ENCODE measurements at places on chromosomes 6 and 20.

DNA sequence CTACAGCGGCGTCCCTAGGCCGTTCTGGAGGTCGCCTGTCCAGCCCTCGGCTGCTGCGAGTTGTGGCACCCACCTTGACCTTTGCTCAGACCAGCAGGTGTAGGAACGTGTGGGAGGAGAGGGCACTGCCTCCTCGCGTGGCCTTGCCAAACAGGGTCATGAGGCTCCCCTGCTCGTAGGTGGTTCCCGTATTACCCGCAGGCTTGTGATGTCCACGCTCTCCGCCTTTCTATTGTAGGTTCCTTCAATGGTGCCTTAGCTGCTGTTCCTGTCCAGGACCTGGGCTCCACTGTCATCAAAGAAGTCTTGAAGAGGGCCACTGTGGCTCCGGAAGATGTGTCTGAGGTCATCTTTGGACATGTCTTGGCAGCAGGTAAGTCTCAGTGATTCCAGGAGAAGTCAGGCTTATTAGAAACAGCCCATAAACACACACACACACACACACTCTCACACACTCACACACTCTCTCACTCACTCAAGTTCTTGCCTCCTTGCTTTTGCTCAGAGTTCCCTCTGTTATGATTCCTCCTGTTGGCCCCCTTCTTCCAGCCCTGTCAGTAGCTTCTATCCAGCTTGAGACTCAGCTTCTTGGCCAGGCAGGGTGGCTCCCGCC lies 942 bp downstream of the ACAT2 start:
- no peak for DNase-seq

- no peak for DNase-seq
Observed at GRCh38 chr6:151051164-151051563, 185.7 kb downstream of the MTHFD1L start.

GRCh38 chr20:12925210-12925755 lies 83.5 kb upstream of the SPTLC3 start:
- DNase-seq = peak; percentile 3

DNA sequence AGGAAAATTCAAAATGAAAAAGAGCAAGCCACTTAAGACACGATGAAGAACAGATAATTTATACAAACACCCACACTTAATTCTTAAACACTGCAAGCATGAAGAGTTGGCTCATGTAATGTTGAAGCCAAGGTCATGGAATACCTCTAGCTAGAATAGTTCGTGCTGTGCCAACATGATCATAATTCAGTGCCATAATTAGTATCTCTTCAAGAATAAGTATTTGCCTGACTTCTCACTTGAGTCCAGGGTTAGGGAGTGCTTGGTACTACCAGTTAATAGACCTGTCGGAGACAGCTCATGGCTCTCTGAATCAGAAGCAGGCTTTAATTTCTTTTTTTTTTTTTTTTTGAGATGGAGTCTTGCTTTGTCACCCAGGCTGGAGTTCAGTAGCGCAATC lies 206.3 kb downstream of the UNC5CL start:
- DNase-seq = no peak

DNA sequence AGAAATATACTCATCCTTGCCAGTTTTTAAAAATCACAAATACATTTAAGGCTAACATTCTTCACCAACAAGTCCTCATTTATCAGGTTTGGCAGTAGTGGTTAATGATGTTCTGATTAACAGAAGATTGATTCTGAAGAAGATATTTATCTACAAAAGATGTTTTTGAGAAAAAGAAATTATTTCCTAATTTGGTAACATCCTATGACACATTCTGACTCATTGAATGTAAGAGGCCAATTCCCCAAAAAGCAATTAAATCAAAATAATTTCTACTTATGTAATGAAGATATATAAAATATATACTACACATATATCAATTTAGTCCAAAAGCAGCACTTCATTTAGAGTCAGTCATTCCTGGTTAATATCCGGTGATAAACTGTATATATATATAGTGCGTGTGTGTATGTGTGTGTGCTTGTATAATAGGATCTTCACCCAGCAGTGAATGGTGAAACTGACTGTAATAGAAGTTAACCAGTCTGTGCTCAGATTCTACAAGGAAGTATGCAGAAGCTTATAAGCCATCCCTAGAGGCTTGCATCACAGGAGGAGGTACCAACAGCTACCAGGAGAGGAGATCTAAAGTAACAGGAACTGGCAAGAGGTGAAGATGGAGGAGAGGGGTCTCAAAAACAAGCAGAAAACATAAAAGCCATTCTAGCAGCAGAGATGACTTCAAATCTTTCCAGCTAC lies 82.9 kb upstream of the MARCKS start:
- DNase-seq = no peak

- no peak for DNase-seq
Observed at GRCh38 chr20:10508060-10508459, 73.0 kb downstream of the SLX4IP start.

GRCh38 chr20:5448449-5449118 lies 131.8 kb upstream of the PROKR2 start:
- DNase-seq = no peak

DNA sequence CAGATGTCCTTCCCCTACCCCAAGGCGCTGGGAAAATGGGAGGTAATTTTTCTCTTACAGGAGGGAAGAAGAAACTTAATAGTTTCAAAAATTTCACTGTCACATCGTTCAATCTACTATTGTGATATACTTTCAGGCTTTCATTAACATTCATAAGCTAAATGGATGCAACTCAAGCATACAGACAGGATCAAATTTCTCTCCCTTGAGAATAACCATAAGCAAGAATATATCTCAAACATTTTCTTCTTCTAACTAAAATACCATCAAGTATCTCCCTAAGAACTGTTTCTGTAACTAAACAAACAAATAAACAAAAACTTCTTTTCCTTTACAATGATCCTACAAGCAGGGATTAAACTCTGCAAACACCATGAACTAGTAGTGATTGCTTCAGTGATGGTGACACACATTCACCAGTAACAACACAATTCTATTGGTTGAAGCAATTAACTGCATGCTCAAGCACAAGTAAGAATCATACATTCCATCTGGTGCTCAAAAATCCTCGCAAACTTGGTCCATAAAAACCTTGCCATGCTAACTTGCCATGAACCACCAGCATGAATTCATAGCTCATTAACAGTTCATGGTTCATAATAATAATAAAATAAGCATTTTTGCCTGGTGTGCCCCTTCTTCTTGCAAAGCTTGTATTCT lies 183.8 kb downstream of the PTPRK start:
- no peak for DNase-seq

DNA sequence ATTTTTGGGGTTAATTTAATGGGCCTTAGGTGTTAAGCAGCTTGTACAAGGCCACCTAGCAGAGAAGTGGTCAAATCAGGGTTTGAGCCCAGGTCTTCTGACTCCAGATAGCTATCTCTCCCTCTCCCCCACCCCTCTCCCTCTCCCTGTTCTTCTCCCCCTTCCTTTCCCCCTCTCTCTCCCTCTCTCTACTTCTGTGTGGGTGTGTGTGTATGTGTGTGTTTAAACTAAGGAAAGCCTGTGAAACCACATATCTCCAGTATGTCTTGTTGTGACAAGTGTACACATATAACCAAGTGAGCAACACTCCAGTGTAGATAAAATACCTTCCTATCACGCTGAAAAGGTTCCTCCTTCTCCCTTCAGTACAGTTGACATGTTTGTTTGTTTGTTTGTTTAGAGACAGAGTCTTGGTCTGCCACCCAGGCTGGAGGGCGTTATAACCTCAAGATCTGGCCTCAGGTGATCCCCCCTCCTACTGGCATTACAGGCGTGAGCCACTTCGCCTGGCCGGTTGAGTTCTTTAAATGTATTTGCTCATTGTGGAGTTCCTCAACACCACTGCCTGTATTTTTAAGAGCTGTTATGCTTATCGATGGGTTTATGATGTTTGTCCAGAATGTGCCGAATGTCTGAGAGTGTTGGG lies 140.4 kb downstream of the JARID2 start:
- no peak for DNase-seq

DNA sequence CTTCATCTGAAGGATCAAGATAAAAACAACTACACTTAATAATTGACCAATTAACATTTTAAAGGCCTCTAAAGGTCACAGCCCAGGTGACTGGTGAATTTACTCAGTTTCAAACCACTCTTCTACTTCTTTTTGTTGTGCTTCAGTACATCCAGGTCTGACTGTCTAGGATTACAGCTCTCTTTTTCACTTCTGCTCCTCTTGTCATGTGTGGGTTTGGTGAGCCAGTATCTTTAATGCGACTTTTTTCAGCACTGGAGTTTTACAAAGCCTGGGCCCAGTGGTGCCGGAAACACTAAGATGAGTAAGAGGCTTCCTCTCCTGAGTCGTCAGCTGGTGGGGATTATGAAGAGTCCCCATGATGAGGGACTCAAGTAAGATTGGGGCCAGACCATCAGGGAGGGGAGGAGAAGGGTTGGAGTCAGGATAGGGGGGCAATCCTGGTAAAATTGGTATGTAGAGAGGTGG lies 27.0 kb downstream of the HECA start:
- no peak for DNase-seq

DNA sequence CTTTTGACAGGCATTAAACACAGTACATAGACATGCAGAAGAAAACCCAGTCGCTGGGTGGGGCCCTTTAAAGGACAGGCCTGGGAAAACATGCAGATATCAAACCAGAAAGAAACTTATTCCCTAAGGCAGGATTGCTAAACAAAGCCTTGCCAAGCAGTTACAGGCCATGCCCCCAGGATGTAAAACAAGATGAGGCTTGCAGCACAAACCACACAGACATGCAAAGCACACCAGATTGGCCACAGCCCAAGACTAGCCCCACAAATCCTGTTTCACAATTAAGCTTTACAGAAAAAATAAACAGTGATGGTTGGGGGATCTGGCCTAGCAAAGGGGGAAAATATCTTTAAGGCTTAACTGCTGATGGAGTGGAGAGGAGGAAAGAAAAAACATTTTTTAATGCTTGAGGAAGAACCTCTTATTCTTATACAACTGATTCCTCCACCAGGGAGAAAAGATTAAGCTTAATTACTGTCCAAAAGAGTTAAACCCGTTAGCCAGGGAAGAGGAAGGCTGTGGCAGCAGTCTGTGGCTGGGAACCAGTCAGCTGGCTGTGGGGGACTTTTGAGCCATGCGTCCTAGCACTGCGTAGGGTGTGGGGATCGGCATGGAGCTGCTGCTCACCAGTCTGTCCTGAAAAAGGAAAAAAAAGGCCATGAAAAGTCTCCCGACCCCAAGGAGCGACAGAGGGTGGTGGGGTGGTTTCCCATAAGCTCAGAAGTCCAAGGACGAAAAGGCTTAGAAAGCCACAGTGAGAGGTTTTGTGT lies 28.4 kb downstream of the COL19A1 start:
- DNase-seq = peak; percentile 39

DNA sequence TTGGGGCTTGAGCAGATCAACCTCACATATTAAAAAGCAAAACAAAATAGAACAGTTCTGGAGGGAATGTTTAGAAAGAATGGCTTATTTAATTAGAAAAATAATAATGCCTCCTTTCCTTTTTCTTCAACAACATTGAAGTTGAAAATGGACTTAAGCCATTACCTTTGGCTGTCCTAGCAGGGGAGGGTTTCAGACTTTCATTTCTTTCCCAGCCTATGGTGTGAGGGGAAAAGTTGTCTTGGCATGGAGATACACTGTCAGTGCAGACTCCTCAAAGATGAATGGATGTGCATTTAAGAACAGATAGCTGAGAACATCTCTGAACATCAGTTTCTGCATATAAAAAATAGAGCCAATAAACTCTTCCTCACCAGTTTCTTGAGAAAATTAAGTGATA lies 169.5 kb downstream of the PAX1 start:
- no peak for DNase-seq

GRCh38 chr20:44646641-44647274 lies 4.7 kb downstream of the ADA start:
- no peak for DNase-seq

GRCh38 chr20:44350567-44350966 lies 4.9 kb upstream of the HNF4A start:
- DNase-seq = no peak

DNA sequence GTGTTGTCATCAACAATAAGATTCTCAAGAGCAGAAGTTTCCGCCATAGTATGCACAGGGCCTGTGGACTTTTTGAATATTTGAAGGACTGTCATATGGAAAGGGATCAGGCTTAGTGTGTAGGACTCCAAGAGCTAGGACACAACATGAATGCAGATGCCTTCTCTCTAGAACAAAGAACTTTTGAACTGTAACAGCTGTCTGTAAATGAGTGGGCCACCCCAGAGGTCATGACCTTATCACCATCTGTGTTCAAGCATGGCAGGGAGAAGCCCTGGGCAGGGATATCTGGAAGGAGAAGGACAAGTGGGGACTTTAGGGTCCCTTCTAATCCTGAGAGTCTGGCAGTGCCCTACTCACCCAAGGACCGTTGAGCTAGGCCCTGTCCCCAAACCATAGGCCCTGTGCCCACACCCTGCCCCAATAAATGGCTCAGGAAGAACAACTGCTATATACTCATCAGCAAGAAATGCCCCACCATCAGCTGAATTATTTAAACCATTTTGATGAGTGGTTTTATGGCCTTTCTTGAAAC lies 70.6 kb downstream of the MTHFD1L start:
- no peak for DNase-seq

DNA sequence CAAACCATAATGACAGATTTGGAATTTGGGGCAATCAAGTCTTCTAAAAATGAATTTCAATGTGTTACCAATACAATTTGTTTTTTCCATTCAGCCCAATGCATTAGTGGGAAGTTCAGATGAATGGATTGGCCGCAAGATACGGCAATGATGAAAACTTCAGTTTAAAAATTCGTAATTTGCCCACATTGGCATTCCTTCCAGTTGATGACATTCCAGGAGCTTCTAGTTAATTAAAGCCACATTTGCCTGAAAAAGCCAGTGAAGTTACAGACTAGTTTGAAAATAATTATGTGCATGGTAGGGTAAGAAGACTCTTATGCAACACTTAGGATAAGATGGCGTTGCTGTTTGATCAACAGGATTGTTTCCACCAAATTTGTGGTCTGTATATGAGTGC lies 46.2 kb downstream of the NHLRC1 start:
- no peak for DNase-seq

DNA sequence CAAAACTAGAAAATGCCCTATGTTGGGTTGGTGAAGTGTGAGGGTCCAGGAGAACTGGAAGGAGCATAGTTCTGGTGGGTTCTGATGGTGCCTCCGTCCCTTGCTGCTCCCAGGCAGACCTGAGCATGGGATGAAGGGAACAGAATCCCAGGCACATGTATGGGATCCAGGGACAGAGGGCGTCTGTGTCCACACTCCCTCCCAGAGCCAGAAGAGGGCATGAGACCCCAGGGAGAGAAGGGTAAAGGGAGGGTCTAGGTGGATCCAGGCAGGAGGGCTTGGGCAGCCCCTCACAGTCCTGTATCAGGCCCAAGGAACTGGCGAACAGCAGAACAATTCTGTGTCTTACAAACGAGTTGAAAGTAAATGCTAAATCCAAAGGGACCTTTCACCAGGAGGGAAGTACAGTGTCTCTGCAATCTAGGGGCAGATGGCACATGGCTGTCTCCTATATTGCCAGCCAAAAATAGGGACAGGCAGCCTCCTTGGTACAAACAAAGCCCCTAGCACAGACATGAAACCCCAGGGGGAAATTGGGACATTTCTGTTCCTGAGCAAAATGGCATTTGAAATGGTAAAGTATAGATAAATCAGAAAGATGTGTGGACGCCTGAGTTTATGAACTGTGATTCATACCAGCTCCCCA lies 2.5 kb upstream of the BPIFA1 start:
- no peak for DNase-seq
